ENCODE measurements at places on chromosomes 2 and 18. TPM values are rescaled to one million over a fixed set of nuclear protein-coding genes. Genes with fewer than 3 reads are reported as not detected.
A peak's percentile ranks its signal among the peaks of the same experiment; 100 is the strongest.

NYAP2 gene
- not detected for polyA plus RNA-seq

DNA sequence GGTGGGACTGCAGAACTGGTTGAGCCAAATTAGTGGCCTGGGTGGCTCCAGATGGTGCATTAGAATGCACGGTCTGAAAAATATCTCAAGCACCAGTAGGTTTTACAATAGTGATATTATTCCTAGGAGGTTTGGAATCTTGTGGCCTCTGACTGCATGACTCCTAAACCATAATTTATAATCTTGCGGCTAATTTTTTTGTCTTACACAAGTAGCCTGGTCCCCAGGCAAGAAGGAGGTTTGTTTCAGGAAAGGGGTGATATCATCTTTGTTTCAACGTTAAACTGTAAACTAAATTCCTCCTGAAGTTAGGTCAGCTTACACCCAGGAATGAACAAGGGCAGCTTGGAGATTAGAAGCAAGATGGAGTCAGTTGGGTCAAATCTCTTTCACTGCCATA lies 98.9 kb upstream of the ARL4C start:
- DNase-seq = peak; percentile 12

C1QL2 gene
- not detected for polyA plus RNA-seq

PCGF1 gene
- 15.4 TPM for polyA plus RNA-seq

DNA sequence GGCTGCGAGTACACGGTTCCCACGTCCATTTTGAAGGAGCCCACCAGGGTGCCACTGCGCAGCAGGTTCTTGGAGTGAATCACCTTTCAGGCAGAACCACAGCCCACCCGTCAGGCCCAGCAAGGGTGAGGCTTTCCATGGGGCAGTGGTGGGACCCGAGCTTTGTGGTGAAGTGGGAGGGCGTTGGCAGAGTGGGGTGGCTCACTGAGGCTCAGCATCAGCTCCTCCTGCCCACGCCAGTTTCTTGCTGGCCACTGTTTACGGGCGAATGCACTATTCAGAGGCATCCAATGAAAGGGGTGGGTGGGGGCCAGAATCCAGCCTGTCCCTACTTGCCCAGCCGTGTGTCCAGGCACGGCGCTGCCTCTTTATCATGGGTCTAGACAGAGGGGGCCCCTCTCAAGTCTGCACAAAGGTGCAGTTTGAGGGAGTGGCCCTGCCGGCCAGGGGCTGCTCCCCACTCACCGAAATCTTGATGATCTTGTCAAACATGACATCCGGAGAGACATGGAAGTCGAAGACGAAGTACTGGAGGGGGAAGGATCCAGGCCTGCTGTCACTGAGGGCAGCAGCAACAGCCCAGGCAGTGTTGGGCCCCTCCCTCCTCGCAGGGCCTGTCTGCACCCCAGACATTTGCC lies 11.4 kb upstream of the OTOF start:
- DNase-seq = no peak

SPATA3 gene
- not detected for polyA plus RNA-seq

CFAP221 gene
- polyA plus RNA-seq = 0.87 TPM

SLC9A4 gene
- not detected for polyA plus RNA-seq

DNA sequence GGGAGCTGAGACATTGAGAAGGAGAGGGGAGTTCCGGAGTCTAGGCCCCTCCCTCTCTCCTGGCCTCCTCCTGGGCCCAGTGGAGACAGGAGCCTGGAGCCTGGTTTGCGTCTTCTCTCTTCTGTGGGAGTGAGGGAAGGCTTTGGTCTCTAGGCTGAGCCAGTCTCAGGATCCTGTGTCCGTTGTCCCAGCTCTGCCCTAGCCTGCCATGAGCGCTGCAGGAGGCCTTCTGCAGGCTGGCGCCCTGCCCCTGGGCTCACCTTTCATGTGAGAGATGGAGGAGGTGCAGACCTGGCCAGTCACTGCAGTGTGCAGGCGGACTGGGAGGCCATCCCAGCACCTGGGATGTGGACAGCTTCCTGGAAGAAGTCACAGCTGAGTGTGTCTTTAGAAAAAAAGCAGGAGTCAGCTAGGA lies 8.7 kb downstream of the IMPA2 start:
- DNase-seq = no peak

CD8A gene
- 0.59 TPM for polyA plus RNA-seq

- DNase-seq = no peak
Observed at GRCh38 chr2:235609746-235610145, 115.9 kb downstream of the AGAP1 start.

TXNDC2 gene
- polyA plus RNA-seq = not detected

- peak; percentile 85 for DNase-seq
Observed at GRCh38 chr2:84881581-84882413, 913 bp upstream of the TRABD2A start.

SRD5A2 gene
- polyA plus RNA-seq = not detected

DNA sequence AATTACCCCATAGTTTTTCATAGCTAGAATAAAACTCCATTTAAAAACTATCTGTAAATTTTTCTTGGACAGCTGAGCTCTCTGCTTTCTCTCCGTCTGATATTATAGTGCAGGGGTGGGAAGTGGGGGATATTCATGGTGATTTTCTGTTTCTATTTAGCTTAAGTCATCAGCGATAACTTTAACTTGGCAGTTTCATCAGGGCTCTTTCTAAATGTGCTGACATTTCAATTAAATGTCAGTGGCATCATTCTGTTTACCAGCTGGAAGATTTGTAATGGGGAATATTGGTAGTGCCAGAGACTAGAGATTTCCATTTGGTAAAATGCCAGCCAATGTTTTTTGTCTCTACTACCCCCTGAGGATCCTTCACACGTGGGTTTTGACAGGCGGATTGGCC lies 53.5 kb upstream of the CAPN13 start:
- DNase-seq = no peak

GPC1 gene
- polyA plus RNA-seq = 98.7 TPM

ANKRD23 gene
- 5.7 TPM for polyA plus RNA-seq

RBM43 gene
- polyA plus RNA-seq = 9.2 TPM

GRCh38 chr2:179031731-179032408 lies 18.1 kb downstream of the CCDC141 start:
- DNase-seq = no peak

PLA2R1 gene
- polyA plus RNA-seq = 3.9 TPM

DNA sequence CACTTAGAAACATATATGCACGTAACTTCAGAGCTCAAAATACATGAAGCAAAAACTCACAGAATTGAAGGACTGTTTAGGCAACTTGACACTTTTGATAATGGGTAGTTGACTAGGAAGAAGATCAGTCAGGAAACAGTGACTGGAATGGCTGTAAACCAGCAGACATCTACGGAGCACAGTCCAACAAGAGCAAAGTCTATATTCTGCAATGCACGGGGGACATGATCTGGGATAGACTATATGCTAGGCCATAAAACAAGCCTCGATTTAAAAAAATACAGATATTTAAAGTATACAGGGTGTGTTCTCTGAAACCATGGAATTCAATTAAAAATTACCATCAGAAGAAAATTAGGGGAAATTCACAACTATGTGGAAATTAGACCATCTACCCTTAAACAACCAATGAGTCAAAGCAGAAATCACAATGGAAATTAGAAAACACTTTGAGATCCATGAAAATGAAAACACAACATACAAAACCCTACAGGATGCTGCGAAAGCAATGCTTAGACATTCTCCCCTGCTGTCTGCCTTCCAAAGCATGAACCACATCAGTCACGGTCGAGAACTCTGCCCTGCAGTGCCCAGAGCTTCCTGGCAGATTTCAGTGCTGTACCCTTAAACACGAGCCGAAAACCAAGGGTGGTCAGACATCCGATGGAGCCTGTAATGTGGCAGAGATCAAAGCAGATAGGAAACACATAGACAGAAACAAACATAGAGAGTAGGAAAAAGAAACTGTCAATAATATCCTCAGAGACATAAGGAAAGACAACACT lies 651.9 kb upstream of the HS6ST1 start:
- DNase-seq = no peak

GRCh38 chr2:229520691-229521096 lies 193.7 kb downstream of the DNER start:
- DNase-seq = peak; percentile 96

DNA sequence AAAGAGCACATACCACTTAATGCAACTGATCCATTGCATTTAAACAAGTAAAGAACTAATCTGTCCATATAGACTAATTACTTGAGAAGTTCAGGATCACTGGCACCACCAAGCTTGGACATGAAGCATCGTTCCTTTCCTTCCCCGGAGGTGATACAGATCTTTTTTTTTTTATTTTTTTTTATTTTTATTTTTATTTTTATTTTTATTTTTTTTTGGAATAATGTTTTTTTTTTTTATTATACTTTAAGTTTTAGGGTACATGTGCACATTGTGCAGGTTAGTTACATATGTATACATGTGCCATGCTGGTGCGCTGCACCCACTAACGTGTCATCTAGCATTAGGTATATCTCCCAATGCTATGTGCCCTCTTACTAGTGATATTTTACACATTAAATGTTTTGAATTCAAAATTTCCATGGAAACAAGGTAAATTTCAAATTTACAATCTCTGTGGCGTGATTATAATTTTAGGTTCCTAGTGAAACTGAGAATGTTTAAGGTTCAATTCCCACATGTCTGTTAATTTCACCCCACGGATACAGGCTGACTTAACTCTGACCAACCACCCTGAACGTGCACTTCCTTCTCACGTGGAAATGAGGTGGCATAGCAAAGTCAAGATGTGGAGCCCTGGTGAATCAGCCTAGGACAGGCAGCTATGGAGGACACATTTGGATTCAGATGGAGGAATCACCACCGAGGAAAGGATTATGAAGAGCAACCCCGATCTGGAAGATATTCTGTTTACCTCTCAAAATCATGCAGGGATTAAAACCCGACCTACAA lies 101.6 kb upstream of the THOC1 start:
- no peak for DNase-seq

DNA sequence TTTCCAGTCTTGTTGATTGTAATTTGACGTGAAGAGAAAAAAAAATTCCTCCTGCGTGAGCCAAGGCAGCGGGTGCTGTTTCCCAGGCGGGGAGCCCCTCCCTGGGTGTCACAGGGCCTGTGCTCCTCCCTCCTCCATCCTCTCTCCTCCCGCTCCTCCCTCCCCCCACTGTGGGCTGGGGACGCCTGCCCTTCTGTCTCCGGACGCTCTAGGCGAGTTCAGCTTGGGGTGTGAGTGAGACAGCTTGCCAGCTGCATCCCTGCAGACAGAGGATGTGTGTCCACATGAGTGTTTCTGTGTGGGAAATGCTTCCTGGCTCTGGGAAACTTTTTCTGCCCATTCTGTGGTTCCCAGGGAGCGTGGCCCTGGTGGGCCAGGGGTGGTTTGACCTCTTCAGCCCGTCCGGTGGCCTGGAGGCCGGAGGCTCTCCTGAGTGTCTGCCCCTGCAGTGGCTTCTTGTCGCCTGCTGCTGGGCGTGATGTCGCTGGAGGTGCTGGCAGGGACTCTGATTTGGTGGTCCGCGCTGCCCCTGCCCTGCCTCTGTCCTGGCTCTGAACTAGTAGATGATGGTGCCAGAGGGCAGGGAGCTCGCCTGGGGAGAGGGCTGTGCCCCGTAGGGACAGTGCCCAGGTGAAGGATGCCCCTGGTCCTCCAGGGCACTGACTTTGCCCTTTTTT lies 96.4 kb downstream of the USP40 start:
- peak; percentile 84 for DNase-seq

- DNase-seq = no peak
Observed at GRCh38 chr18:44801781-44802180, 121.1 kb downstream of the SETBP1 start.

DNA sequence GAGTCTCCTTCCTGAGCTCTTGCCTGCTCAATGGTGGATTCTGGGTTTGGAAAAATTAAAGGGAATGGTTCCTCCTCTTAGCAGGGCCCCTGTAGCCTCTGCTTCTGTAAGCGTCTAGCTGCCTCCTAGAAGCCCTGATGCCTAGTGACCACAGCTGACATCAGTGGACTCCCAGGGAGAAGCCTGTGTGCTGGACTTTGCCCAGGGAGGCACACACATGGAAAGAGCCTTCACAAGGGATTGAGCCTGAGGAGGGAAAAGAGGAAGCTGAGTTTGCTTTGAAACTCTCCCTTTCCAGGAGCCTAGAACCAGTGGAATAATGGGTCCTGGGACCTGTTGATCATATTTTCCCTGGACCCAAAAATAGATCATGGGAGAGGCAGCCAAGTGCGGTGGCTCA lies 1.4 kb upstream of the CFAP65 start:
- DNase-seq = no peak

DNA sequence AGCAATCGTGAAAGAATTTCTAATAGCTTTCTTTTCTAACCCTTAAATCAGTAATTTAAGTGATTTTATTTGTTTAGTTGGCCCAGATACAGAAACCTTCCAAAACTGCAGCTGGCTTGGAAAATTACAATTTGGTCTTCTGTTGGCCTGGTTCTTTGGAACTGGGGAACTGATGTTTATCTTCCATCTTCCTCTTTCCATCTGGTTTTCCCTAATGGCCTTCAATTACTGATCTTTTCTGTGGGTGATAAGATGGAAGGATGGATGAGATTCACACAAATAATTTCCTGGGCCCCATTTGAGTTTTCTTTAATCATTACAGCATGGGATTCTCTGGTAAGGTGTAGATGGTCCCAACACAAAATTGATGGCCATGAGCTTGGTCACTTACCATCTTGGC lies 106.5 kb upstream of the CHRNA1 start:
- DNase-seq = no peak

DNA sequence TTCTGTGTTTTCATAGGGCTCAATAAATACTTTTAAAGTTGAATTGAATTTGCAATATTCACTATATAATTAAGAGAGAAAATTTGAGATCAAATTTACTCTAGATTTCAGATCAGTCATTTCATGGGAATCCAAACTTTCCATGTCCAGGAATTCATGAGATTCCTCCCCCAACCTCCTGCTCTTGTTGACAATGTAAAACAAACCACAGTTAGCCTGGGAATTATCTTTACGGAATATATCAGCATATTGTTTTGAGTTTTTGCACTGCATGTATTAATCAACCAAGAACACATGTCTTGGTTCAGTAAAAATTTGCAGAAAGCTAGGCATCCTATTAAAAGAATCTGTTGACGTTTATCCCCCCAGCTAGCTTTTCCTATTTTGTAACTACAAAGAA lies 42.3 kb downstream of the CYP1B1 start:
- DNase-seq = no peak

- DNase-seq = no peak
Observed at GRCh38 chr2:162013514-162014475, 60.2 kb downstream of the DPP4 start.

- DNase-seq = no peak
Observed at GRCh38 chr18:69763002-69763401, 184.7 kb downstream of the CD226 start.

PCARE gene
- polyA plus RNA-seq = 0.13 TPM

- no peak for DNase-seq
Observed at GRCh38 chr2:126863336-126864015, 35.2 kb upstream of the TEX51 start.

DNA sequence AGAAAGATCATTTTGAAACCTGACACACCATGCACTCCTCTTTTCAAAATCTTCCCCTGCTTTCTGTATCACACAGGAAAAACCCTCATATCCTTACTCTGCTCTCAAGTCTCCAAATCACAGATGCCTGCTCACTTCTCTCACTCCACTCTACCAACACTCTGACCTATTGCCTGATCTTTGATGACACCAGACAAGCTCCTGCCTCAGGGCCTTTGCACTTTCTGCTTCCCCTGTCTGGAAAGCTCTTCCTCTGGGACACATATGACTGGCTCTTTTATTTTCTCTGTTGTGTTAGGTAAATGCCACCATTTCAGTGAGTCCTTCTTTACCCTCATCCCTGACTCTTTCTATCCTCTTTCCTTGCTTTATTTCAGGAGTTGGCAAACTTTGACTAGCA lies 1300.7 kb upstream of the ZEB2 start:
- DNase-seq = no peak

All from muscle of back (tissue), 13 donors.